MV-4-11 (cell line): ENCODE measurements at places on chromosomes 12 and 14.

- no peak for DNase-seq
Observed at GRCh38 chr14:37844614-37845013, 249.2 kb downstream of the TTC6 start.

DNA sequence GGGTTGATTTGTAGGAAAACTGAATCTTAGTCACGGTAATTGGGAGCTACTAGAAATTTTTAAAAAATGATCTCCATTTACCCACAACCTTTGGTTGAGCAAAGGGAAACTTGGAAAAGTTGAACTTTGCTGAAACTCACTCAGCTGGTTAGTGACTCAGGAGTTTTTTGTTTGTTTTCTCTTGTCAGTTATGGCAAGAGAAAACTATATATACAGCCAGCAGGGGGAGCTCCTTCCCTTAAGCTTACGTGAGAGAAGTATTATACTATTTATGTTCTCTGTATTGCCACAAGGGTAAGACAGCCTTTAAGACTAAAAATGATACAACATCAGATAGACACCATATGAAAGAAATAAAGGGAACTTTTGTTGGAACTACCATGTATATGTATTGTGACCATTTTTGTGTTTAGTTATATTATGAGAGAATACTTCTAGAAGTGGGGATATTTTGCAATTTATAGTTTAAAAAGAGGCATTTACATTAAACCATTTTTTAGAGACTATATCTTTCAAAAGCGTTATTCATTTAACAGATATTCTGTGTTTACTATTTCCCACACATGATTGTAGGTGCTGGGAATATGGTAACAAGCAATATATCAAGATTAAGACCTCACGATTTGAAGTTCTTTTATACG, 28.1 kb upstream of the TBC1D30 start:
- peak; percentile 89 for DNase-seq

DNA sequence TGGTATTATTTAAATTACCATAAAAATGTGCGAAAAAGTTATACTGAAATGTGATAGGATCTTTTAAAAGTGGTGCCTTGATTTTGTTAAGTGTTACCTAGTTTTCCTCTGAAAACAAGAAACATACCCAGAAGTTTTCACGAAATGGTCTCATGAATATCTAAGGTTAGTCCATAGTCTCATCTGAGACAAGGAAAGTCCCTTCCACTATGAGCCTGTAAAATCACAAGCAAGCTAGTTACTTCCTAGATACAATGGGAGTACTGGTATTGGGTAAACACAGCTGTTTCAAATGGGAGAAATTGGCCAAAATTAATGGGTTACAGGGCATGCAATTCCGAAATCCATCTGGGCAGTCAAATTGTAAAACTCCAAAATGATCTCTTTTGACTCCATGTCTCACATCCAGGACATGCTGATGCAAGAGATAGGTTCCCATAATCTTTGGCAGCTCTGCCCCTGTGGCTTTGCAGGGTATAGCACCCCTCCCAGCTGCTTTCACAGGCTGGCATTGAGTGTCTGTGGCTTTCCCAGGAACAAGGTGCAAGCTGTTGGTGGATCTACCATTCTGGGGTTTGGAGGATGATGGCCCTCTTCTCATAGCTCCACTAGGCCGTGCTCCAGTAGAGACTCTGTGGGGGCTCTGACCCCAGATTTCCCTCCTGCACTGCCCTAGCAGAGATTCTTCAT, 271.4 kb downstream of the NAV3 start:
- DNase-seq = peak; percentile 16

DNA sequence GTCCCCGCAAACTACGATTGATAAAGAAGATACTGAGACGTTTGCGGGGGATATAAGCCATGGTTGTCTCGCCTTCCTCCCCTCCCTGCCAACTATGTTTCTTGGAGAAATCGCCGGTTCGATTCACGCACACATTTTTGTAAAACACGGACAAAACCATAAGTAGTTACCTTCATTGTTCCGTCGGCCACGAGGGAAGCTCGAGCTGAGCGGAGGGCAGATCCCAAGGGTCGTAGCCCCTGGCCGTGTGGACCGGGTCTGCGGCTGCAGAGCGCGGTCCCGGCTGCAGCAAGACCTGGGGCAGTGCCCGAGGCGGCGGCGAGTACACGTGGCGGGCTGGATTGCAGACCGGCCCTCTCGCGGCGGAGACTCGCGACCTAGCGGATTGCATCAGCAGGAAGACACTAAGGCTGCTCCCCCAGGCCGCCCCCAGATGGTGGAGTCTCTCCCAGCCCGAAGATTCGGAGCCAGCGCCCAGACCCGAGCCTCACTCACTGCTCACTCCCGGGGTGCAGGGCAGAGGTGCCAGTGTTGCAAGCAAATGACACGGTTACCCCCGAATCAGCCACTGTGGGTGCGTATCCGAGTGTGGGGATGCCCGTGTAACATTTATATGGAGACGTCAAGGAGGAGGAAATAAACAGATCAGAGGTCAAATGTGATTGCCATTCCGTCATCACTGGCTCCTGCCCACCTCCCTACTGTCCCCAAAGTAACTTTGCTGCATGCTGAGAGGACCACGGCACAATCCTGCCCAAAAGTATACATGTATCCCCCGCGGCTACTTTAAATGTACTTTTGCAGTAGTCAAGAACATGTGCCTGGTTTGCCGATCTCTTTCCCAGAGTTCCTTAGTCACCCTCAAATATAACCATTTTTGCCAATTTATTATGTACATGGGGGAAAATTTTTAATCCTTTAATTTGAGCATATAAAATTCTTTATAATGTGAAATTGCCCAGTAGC, at the start of gene BCAT1:
BCAT1 (minus strand) TSS at position 345 of the 966 bp plus-strand sequence; CDS start at position 176, 169 bp downstream.
- DNase-seq = peak; percentile 76

DNA sequence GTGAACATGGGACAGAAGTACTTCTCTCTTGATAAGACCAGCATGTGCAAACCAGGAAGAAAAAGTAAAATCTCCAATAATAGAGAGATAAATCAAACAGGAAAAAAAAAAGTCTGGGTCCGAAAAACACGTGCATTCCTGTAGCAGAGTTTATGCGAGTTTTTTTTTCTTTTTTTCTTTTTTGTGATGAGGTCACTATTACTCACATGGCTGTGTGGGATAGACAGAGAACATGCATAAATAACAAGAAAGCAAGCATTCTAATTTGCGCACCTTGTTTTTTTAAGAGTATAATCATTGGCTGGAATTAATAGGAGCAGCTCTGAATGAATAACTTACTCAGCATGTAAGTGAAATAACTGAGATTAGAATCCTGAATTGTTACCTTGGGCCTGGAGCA, 91.9 kb upstream of the CPM start:
- DNase-seq = no peak

DNA sequence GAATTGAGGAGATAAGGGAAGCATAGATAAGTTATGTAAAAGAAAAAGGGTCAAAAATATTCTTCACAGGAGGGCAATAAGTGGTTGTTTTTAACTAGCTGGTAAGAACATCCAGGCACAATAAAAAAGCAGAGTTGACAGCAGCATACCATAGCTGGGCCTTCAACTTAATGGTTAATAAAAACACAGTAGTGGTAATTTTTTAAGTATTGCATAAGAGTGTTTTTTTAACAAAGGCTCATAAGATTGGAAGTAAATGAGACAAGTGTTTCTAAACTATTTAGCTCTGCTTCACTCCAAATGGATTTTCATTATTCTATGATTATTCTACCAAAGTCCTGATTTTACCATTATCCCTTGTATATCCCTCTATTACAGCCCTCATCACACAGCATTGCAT, 140.1 kb upstream of the TSPAN8 start:
- DNase-seq = no peak

- no peak for DNase-seq
Observed at GRCh38 chr12:113854385-113855142, 111.6 kb downstream of the RBM19 start.

GRCh38 chr12:22709292-22709691, 84.3 kb downstream of the ETNK1 start:
- DNase-seq = peak; percentile 10
